Fibroblast of the aortic adventitia (primary cell): ENCODE measurements at places on chromosomes 4 and X.
A peak's percentile ranks its signal among the peaks of the same experiment; 100 is the strongest.

DNA sequence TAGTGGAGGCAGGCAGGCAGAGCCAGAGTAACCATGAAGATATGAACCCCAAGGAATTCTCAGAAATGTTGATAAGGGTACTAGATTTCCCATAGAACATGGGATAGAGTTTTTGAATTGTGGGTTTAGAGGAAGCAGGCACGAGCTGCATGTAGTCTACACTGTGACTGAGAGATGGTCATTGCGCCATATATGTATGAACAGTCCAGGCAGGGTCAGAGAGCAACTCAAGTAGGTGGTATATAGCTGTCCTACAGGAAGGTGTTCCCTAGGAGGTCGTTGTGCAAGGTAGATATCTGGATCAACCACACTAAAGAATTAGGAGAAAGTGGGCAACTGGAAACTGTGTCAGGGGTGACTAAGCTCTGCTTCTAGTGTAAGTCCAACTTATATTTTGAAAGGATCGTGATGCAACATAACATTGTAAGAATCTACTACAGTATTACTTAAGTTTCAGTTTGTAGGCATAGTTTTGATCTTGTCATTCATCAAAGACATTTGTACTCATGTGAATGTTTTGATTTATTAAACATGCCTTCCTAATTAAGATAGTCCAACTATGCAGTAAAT, 94.6 kb downstream of the HPGD start:
- no peak for DNase-seq

GRCh38 chr4:150960818-150961217, 54.3 kb downstream of the LRBA start:
- no peak for DNase-seq

- peak; percentile 82 for DNase-seq
These were observed 720 bp downstream of the RPL10 start for GRCh38 chrX:154398668-154399526.

- no peak for DNase-seq
These were observed 39.5 kb upstream of the EMCN start for GRCh38 chr4:100557306-100557705.

DNA sequence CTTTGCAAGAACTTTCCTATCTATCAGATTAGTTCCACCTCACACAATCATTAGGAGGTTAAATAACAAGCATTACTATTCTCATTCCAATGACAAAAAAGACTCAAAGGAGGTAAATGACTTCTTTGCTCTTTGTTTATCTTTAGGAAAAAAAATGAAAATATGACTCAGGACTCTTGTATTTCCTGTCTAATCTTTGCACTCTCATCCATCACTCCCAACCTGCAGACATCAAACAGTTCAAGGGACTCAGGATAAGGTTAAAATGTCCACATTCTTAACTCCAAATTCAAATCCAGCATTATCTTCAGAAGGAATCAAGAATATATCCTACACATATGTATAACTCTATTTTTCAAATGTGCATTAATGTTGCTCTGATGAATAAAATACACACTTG, 139.6 kb downstream of the UNC5C start:
- peak; percentile 16 for DNase-seq

GRCh38 chr4:126740687-126741086, 892.1 kb upstream of the INTU start:
- no peak for DNase-seq
